T-helper 2 cell (primary cell): ENCODE measurements at places on chromosomes 16 and 17.
A peak's percentile ranks its signal among the peaks of the same experiment; 100 is the strongest.

- no peak for DNase-seq
These were observed 21.9 kb downstream of the USP7 start for GRCh38 chr16:8941718-8942344.

DNA sequence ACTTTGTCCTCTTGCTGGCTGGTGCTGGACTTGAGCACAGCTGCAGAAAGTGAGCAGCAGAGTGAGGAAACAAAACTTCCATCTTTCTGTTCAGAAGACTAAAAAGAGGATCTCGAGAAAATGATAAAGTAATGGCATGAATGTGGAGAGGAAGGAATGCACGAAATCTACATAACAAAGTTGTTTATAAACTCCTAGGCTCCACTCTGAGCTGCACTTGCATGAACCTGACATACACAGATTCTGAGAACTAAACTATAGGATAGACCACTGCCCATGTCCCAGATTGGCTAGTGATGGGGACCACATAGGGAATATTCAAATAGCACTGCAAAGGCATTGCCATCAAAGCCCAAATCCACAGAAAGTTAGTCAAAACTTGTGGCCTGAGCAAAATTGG, 121.1 kb upstream of the MON1B start:
- no peak for DNase-seq

- DNase-seq, result peak; percentile 77
These were observed 1.6 kb downstream of the CAPN15 start for GRCh38 chr16:529012-529575.

DNA sequence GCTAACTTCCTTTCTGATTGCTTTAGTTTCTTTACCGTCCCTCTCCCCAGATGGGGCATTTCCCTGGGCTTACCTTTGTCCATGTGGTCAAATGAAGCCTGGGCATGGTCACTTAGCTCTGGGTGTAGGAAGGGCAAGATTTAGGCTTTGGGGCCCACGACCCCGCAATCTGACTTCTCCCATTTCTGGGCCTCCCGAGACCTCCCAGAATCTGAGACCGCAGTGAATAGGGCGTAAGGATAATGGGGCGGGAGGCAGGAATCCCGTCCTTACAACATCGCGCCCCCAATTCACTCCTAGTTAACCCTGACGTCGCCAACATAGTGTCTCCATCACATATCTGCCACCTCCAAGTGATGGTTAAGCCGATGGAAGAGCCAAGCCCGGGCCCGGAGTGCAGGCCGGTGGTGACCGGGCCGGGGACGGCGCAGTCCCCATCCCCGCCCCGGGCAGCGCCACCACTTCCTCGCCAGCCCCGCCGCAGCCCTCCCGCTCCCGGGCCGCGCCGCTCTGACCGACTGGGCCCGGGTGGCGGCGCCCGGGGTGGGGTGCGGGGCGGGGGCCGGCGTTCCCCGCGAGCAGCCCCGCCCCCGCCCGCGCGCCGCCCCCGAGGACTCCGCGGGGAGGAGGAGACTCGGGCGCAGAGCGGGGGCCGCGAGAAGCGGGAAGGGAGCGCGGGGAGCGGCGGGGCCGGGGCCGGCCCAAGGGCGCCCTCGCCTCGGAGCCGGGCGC, at the start of gene RHBDL3:
RHBDL3 (plus strand) TSS at position 641 of the 732 bp plus-strand sequence. CDS start 358 bp downstream, outside the sequence.
- no peak for DNase-seq

DNA sequence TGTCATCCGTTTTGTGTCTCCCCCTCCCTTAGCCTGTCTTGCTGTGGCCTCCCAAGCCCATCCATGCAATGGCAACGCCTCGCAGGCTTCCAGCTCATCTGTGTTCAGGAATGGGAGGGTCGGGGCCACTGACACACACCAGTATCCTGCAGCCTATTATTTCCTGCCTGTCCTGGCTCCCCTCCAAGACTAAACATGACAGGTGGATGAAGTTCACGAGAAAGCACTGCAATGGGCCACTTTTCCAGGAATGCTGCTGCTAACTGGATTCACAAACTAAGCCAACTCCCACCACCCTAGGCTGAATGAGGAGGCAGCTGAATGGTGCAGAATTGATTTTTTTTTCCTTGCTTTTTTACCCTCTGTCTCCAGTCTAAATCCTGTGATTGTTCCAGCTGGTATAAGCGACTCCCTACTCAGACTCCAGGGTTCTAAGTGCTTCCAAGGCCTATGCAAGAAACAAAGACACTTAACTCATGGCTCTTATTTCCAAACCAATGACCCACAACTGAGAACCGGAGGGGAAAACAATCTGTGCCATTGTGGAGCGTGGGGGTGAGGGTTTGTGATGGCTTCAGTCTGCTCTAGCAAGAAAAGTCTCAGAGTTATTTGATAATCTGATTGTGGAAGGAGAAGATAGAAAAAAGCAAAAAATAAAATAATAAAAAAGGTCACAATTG, 23.3 kb downstream of the TMEM100 start:
- no peak for DNase-seq

GRCh38 chr16:252366-253337, 18.0 kb downstream of the FAM234A start:
- peak; percentile 16 for DNase-seq

DNA sequence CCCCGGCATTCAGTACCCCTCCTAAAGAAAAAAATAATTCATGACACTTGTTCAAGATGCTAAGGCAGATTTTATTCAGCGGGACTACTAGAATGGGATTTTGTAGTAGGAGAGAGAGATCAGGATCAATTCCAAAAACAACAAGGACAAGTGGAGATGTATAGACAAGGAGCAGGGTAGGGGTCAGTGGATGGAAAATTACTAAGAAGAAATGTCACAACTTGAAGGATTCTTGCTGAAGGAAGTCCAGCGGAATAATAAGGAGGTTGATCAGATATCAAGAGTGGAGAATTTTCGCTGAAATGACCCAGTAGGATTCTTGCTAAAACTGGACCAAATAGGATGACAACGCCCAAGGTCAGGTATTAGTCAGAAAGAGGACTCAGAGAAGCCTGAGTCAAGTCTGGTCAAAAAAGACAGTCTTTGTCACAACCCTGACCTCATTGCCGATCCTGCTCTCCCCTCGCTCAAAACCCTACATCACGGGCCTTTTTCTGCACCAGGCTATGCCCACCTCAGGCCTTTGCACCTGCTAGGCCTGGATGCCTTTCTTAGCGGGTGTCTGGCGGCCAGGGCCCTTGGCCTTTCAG, 36.9 kb downstream of the MMD start:
- DNase-seq, result no peak

- no peak for DNase-seq
These were observed 49.0 kb downstream of the RHOT1 start for GRCh38 chr17:32191306-32191705.

DNA sequence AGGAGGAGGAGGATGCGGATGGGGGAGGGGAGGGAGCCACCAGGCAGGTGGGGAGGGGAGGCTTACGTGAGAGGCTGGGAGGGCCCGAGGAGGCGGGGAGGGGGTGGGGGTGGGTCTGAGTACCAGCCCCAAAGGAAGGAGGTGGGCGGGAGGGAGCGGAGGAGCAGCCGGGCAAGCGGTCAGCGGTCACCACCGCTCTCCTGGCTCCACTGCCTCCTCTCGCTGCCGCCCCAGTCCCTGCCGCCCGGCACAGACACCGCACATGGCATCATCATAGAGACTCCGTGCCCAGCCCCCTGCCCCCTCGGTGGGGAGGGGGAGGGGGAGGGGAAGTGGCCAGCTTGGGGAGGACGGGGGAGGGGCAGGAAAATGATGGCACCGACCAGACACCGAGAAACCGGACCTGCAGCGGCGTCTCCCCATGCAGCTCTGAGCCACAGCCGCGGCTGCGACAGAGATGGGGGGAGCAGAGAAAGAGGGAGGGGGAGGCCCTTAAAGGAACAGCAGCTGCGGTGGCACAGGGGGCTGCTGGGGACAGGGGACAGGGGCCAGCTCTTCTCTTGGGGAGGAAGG, at the start of gene TLCD3B:
TLCD3B (minus strand) TSS at position 431 of the 573 bp plus-strand sequence. CDS start 744 bp downstream, outside the sequence.
- DNase-seq, result no peak

- DNase-seq, result peak; percentile 58
These were observed at the start of gene TRAF4 for GRCh38 chr17:28743243-28744103. Gene TRAF4, plus strand, starts transcription at chr17:28744011. Its CDS starts 102 bp downstream, at chr17:28744113.

GRCh38 chr17:44061446-44061845, 5.0 kb downstream of the LSM12 start:
- no peak for DNase-seq

DNA sequence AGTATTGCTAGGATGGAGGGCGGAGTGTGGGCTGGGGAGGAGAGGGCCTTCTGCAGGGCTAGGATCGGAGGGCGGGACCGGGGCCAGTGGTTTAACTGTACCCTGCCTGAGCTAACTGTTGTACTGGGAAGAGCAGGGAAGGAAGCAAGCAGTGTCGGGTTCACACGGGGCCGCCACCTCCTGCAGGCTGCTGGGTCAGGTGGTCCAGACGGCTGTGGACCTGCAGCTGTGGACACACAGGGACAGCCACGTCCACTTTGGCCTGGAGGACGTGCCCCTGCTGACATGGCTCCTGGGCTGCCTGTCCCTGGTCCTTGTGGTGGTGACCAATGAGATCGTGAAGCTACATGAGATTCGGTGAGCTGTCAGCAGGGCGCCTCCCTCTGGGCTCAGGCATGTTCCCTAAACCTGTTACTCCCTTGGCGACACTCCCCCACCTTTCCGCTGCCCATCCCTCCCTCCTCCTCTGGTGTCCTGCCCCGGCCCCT, 16.6 kb downstream of the CASKIN2 start:
- no peak for DNase-seq

GRCh38 chr17:79615446-79615845, 4.6 kb upstream of the RBFOX3 start:
- DNase-seq, result no peak

- DNase-seq, result peak; percentile 67
These were observed 55.4 kb downstream of the CREBBP start for GRCh38 chr16:3825103-3825502.

GRCh38 chr16:14500791-14501190, 129.3 kb downstream of the PARN start:
- no peak for DNase-seq

DNA sequence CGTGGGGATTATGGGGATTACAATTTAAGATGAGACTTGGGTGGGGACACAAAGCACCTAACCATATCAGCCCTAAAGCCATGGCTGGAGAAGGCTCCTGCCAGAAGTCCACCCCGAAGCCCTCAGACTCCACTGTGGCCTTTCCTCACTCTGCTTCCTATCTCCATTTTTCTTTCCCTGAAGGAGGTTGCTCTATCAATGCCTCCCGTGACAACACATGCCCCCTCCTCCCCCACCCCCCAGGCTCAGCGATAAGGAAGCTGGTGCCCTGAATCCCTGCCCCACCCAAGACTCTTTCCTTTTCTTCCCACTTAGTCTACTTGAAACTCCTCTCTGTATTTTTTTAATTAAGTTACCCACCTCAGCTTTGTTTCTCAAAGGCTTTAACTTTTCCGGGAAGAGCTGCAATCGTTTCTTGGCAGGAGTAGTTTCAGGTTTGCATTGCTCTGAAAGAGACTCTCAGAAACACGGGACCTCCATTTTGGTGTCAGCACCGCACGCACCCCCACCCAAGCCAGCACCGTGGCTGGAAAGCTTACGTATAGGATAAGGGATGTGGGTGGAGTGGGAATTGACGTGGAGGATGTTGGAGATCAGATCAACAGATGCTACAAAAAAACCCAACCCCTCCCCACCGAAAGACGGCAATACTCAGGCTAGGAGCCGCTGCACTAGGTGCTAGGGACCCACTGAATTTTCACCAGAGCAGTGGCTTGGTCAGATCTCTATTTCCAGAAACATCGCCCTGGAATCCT, 15.2 kb upstream of the CA4 start:
- DNase-seq, result peak; percentile 71

DNA sequence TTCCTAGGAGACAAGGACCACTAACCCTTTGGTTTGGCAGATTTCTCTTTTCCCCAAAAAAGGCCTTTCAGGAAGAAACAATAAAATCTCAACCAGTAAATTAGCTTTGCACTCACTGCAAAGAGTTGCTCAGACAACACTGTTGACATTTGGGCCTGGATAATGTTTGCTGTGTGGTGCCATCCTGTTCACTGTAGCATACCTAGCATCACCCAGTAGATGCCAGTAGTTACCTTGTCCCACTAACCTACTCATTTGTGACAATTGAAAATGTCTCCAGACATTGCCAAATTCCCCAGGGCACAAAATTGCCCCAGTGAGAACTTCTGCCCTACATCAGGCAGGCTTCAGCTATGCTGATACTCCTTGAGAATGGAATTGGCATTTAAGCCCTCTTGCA, 177.0 kb upstream of the ERCC4 start:
- no peak for DNase-seq

GRCh38 chr17:77364381-77364911, 223.7 kb downstream of the SEC14L1 start:
- DNase-seq, result no peak

- DNase-seq, result no peak
These were observed 22.9 kb downstream of the MBTPS1 start for GRCh38 chr16:84093879-84094270.

DNA sequence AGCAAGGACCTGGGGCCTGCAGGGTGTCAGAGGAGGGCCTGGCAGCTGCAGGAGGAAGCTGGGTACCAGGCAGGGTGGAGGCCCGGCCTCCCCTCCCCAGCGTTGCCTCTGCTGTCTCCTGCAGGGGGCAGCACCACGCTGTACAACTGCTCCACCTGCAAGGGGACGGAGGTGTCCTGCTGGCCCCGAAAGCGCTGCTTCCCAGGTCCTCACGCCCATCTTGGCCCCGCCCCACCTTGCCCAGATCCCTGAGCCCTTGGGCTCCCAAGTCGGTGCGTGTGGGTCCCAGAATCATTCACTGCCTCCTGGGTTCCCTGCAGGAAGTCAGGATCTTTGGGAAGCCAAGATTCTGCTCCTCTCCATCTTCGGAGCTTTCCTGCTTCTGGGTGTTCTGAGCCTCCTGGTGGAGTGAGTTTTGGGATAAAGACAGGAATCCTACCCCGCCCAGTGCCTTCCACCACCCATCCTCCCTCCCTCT, 1.2 kb downstream of the TMEM95 start:
- DNase-seq, result peak; percentile 75

GRCh38 chr17:80166446-80166845, 3.4 kb upstream of the CARD14 start:
- no peak for DNase-seq

DNA sequence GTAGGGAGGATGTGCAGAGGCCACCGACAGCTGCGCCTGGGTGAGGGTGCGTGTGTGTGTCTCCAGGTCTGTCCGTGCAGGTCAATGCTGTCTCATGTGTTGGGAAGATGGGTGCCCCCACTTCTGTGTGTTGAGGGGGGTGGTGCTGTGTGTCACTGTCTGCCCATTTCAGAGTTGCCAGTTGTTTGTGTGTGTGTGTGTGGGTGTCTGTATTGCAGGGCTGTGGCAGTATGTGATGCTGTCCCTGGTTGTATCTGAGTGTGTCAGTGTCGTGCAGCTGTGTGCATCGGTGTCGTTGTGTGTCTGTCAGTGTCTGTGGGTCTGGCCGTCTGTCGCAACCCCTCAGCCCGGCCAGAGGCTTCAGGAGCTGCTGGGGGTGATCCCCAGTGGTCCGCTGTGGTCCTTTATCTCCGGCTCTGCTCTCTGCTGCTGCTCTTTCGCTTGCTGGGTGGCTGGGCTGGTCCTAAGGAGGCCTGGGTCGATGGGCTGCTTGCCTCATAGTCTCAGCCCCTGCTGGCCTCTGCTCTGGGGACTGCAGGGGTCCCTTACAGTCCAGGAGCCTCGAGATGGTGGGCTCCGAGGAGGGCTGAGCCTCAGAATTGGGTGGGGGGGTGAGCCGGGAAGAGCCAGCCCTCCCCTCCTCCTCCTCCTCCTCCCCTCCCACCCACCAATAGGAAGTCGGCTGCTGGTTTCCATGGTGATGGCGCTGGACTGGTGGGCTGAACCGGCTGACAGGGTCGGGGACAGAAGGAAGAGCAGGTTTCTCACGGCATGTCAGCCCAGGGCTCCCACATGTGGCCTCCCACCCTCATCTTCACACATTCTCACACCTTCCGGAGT, at the start of gene TSPOAP1:
TSPOAP1 (minus strand) TSS at position 601 of the 840 bp plus-strand sequence. CDS start 875 bp downstream, outside the sequence.
- no peak for DNase-seq

- no peak for DNase-seq
These were observed 33.7 kb downstream of the SRCIN1 start for GRCh38 chr17:38571833-38572668.
